ENCODE measurements at places on chromosomes 6 and 20. TPM values are rescaled to one million over a fixed set of nuclear protein-coding genes. Genes with fewer than 3 reads are reported as not detected.

The BCAS1 gene
- 0.38 TPM for total RNA-seq

GRCh38 chr6:132153221-132153898 is 202.2 kb upstream of the CCN2 start:
- no peak overlapping the region for H3K27ac ChIP-seq
- H3K36me3 ChIP-seq = no peaks in the 10 kb centered on the region
- H3K27me3 ChIP-seq = no peaks in the 10 kb centered on the region
- H3K4me3 ChIP-seq = no peak overlapping the region

GRCh38 chr6:169169375-169169774 is 84.3 kb downstream of the THBS2 start:
- no peaks in the 10 kb centered on the region for H3K4me1 ChIP-seq
- H3K27ac ChIP-seq = no peak overlapping the region
- DNase-seq = no peak

- H3K27ac ChIP-seq = no peak overlapping the region
- H3K4me3 ChIP-seq = no peak overlapping the region
- DNase-seq = no peak
- H3K36me3 ChIP-seq = peaks cover 15% of the 10 kb centered on the region
These were observed 3.1 kb downstream of the MSH5 start for GRCh38 chr6:31742894-31743293.

DNA sequence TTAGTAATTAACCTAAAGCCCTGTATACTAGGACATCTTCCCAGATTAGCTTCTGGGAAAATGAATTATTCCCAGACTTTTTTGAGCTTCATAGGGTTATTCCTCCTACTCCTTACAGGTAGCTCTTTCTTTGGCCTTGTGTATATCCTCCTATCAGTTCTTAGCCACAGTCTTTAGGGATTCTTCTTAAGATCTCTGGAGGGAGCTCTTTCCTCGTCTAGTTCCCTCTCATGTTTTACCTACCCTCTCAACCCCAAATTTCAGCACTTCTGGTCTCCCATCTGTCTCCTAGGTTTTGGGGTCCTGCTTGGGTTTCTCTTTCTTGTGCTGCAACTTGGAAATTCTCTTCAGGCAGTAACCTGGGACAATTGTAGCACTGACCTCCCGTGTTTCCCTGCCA is 46.4 kb upstream of the SLC35B3 start:
- H3K36me3 ChIP-seq = no peaks in the 10 kb centered on the region
- H3K4me1 ChIP-seq = no peaks in the 10 kb centered on the region
- H3K4me3 ChIP-seq = no peak overlapping the region
- DNase-seq = no peak

GRCh38 chr6:166282394-166283032 is 25.7 kb downstream of the PRR18 start:
- H3K27ac ChIP-seq = no peak overlapping the region
- no peaks in the 10 kb centered on the region for H3K36me3 ChIP-seq
- no peaks in the 10 kb centered on the region for H3K4me1 ChIP-seq
- H3K4me3 ChIP-seq = no peak overlapping the region

DNA sequence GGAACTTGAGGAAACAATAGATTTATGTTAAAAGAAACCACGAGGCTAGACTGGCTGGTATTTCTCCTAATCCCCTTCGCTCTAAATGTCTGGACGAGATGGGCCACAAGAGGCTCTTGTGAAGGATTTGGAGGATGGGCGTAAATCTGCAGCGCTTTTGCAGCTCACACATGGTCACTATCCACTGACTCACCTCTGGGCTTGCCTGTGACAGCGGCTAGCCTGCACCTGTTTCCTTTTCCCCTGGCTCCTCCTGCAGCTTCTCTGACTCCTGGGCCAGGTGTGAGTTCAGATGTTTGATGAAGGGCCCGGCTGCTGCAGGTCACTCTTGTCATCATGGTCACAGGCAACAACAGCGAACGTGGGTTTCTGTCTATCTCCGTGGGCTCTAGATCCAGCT is 629.4 kb downstream of the CBLN4 start:
- no peaks in the 10 kb centered on the region for H3K36me3 ChIP-seq
- no peak overlapping the region for H3K4me3 ChIP-seq
- DNase-seq = no peak
- no peak overlapping the region for H3K27ac ChIP-seq
- H3K4me1 ChIP-seq = no peaks in the 10 kb centered on the region
- no peaks in the 10 kb centered on the region for H3K27me3 ChIP-seq

- H3K4me3 ChIP-seq = no peak overlapping the region
- DNase-seq = no peak
- H3K4me1 ChIP-seq = no peaks in the 10 kb centered on the region
These were observed 53.3 kb upstream of the EYS start for GRCh38 chr6:65760285-65760684.

Measured in thymus (tissue), 14 donors.